ENCODE measurements at places on chromosomes 1 and 21.
A peak's percentile ranks its signal among the peaks of the same experiment; 100 is the strongest.

DNA sequence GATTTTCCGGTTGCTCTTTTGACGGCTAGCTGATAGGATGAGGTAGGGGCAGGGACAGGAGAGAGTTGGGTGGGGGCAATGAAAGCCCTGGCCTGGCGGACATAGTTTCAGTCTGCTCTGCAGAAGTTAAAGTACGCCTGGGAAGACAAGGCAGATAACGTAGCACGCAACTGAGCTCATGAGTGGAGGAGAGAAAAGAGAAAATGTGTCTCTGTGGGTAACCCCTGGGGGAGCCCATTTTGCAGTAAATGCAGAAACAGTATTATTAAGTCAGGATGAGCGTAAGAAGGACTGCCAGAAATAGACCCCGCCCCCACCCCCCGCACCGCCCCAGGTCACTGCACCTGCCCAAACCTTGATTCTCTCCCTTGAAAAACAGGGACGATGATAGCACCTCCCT, 51.7 kb upstream of the TARBP1 start:
- no peak for DNase-seq

GRCh38 chr1:160325252-160325651, 17.8 kb downstream of the COPA start:
- no peak for DNase-seq

DNA sequence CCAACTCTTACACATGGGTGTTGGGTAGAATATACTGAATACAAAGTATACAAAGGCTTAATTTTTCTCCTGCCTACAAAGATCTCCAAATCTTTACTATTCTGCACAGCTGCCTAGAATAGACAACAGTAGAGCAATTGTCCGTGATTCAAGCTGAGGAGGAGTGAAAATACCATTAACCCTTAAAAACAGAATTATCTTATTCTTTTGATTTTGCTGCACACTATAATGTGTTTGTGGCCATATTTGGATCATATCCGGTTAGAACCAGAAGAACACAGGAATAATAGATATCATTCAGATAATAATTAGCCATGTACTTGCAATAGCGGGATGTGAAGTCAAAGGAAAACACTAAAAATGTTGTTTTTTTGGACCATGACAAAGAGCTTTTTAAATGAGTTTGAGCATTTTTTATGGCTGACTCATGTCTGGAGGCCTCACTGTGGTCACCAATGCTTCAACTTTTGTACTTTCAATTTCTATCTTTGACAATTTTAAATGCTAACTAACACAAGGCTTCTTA, 197.6 kb upstream of the FOXD3 start:
- no peak for DNase-seq

DNA sequence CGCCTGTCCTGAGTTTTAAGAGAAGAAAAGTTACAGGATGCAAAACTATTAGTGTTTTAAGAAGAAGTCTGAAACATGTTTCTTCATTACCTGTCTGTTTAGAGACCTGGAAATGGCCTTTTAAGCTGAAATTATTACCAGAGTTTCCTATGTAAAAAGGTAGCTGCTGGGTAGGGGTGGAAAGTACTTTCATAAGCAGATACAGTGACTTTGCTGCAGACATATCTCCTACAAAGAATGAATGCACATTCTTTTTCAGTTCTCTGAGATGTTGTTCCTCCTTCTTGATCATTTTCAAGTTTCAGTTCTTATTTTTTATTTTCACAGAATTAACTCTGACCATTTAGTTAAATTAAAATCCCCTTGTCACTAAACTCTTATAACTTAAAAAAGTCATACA, 1329.6 kb downstream of the KCNT2 start:
- no peak for DNase-seq

DNA sequence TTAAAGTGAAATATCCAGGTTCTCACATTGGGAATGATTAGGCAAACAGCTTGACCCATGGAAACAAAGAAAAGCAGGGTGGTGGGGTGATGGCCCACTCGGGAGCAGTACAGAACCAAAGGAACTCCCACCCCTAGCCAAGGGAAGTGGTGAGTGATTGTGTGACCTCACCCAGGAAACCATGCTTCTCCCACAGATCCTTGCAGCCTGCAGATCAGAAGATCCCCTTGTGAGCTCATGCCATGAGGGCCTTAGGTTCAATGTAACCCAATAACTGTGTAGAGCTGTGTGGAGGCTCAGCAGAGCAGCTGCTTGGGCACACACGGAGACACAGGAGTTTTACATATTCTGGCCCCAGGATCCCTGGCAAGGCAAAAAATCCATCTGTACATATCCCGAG, 311.8 kb upstream of the DPYD start:
- DNase-seq: no peak

DNA sequence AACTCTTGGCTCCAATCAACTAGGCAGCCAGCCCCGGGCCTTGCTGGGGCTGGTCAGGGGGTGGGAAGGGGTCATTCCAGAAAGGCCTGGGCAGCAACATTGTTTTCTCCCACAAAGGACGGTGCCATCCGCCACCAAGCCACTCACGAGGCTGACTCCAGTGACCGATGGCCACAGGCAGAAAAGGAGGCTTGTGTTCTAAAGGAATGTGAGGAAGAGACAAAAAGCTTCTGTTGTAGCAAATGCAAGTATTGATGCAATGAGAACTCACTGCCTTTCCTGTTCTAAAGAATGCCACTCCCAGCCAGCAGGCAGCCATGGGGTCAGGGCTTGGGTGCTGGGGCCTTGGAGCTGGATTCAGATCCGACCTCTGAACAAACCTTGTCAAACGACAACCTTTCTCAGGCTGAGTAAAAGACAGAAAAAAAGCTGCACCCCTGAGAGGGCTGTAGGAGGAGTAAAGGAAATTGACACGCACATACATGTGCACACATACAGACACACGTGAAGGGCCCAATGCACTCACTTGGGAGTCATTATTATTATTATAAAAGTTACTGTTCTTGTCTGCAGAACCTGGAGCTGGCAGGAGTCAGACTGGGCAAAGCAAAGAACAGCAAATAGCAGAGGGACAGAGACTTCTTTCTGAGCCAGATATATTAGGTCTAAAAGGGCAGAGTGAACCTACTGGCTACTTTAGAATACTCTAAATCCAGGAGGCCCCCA, 13.9 kb upstream of the PRMT2 start:
- DNase-seq: no peak

- DNase-seq: no peak
Observed at GRCh38 chr1:31415658-31416057, 2.6 kb downstream of the SERINC2 start.

DNA sequence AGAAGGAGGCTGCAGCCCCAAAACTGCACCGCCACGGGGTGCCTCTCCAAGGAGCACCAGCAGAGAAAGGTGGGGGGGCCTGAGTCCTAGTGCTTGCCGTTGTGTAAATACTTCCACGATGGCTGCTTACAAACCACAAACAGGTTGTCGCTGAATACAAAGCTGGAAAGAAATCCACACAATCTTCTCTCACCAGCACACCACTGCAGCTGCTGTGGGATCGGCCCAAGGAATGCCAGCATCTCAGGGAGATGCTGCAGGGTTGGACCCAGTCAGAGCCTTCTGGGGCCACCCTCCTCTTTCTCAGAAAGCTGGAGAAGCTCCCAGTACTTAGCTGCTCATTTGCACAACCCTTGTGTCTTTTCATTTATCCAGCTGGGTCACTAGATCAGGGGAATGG, 3.0 kb upstream of the S100A14 start:
- DNase-seq: no peak

- DNase-seq: no peak
Observed at GRCh38 chr1:114558544-114558943, 22.9 kb downstream of the BCAS2 start.

DNA sequence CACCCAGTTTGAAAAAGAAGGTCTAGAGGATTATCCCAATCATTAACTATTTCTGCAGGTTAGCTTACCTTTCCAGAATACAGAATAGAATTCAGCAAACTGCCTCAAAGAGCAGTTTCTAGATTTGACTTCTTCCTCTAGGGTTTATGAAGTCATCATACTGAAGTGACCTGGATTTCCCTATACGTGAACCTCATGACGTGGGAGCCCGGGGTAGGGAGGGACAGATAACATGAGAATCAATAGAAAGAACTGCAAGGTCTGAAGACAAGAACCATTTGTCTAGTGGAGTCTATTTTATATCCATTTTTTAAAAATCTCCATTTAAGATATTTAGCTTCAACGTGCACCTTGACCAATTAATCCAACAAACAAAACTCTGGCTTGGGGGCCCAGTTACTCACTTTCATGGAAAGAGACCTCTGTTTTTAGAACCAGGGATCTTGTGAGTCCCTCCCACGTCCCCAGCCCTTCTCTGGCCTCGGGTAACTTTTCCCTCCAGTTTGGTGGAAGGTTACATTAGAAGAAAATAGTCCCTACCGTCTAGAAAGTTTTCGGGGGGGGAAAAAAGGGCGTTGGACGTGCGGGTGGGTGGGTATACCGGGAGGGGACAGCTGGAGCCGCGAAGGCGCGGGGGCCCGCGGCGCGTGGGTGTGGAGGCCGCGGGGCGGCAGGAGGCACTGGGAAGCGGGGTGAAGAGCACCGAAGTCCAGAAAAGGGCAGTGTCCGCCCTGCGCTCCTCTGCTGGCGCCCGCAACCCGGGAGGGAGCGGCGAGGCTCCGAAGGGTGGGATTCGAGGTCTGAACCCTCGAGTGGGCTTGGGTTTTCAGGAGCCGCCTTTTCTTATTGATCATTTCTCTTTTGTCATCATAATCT, 13.8 kb upstream of the POGZ start:
- DNase-seq: peak; percentile 41

DNA sequence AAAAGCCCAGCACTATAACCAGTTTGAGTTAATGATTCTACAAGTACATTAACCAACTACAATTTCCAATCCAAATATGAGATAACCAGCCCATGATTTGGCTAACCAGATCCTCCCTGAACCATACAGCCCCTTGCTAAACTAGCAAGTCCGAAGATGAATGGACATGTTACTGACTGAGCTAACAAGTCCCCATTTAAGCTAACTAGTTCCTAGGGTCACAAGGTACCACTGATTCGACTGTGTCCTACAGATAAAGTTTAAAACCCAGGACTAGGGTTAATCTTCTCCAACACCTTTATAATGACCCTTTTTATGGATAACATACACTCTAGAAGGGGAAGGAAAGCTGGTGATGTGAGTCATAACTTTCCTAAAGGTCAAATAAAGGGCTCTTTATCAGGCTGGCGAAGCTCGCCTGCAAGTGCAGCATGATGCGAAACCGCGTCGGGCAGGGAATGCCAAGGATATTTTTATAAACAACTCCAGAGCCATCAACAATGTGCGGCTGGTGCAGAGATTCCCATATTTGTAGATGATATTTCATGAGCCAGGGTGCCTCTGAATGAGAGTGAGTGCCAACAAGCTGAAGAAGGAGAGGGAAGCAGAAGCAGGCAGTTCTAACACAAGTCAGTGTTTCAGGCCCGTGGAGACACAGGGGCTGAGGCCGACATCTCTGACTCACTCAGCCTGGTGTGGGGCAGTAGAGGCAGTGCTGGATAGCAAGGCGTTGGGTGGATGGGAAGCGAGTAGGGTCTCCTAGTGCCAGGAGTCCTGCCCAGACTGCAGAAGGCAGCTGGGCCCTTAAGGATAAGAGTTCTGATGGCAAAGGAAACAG, 75.6 kb upstream of the ROR1 start:
- no peak for DNase-seq

GRCh38 chr1:103106426-103107341, 1.6 kb downstream of the COL11A1 start:
- DNase-seq: no peak

GRCh38 chr21:40152476-40152875, 285.2 kb downstream of the PCP4 start:
- DNase-seq: no peak

DNA sequence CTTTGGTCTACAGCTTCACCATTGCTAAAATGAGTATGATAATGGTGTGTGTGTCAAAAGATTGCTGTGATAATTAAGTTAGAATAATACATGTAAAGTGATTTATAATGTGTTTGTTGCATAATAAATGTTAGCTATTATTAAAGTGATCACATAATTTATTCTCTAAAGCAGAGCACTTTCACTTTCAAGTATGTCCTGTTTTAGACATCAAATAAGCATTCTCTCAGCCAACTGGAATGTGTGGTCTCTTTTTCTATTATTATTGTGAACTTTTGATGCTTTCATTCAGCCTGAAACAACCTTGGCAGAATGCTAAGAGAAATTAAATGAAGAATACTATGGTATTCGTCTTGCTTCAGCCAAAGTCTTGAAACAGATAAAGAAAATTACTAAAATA, 102.8 kb upstream of the COL11A1 start:
- DNase-seq: no peak

DNA sequence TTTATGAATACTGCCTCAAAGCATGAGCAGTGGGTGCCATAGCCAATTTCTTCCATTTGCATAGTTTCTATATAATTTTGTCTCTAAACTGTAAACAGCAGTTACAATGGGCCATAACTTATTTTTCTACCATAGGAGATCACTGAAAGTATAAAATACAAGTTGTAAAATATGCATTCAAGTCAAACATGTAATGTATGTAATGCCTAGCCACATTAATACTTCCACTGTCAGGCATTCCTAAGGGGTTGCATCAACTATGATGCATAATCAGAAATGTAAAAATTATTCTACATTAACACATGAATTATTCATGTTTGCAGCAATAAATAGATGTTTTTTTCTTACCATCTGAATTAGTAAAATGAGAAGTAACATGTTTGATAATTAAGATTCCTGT, 560.3 kb upstream of the ZP4 start:
- DNase-seq: no peak

DNA sequence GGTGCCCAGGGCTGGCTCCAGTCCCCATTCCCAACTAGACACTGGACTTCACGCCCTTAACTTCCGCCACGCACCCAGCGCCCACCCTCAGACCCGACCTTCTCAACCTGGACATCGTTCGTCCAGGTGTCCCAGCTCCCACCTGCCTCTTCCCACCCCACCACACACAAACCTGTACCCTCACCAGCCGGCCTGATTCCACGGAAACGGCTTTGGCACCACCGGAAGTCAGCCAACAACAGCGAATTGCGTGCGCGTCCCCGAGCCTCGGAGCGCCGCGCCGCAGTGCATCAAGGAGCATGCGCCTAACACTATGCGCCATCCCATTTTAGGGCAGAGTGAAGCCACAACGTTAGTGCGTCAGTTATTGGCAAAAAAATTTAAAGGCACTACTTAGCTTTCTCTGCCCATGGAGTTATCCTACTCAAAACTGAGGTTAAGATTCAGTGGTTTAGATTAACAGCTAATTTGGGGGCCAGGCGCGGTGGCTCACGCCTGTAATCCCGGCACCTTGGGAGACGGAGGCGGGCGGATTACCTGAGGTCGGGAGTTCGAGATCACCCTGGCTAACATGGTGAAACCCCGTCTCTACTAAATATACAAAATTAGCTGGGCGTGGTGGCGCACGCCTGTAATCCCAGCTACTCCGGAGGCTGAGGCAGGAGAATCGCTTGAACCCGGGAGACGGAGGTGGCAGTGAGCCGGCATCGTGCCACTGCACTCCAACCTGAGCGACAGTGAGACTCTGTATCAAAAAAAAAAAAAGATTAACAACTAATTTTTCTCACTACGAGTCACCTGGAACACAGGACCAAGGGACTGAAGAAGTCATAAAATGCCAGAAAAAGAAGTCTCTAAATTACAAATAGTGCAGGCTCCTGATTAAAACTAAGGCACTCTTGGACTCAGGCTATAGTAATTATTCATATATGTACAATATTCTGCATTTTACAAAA, at the start of gene GON4L:
TSS of gene GON4L (minus strand) at position 240 of the 956 bp plus-strand sequence. CDS start 3,434 bp downstream, outside the sequence.
- DNase-seq: peak; percentile 93

GRCh38 chr1:170284951-170285350, 139.2 kb downstream of the NTMT2 start:
- DNase-seq: no peak
